ENCODE measurements at places on chromosomes 4 and X.

DNA sequence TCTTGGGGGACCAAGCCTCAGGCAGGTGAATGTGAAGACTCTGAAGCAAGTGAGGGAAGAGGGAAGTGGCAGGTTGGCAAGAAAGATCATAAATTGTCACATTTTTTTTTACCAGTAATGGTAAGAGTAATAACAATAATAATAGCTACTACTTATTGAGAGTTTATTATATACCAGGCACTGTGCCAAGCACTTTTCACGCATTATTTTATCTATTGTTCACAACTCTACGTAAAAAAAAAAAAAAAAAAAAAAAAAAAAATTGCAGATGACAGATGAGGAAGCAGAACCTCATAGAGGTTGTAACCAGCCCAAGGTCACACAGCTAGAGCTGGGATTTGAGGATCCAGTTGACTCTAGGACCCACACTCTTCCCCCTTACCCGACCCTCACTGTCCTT is 40.9 kb downstream of the TSC22D3 start:
- H3K27ac ChIP-seq = peak overlapping the region; percentile 76
- H3K36me3 ChIP-seq = no peaks in the 10 kb centered on the region
- H3K27me3 ChIP-seq = no peaks in the 10 kb centered on the region
- no peak for DNase-seq

GRCh38 chr4:160316036-160316435 is 1213.2 kb downstream of the RAPGEF2 start:
- H3K27me3 ChIP-seq = no peaks in the 10 kb centered on the region
- no peak for DNase-seq
- no peaks in the 10 kb centered on the region for H3K36me3 ChIP-seq
- no peak overlapping the region for H3K27ac ChIP-seq
- no peak overlapping the region for H3K4me3 ChIP-seq

DNA sequence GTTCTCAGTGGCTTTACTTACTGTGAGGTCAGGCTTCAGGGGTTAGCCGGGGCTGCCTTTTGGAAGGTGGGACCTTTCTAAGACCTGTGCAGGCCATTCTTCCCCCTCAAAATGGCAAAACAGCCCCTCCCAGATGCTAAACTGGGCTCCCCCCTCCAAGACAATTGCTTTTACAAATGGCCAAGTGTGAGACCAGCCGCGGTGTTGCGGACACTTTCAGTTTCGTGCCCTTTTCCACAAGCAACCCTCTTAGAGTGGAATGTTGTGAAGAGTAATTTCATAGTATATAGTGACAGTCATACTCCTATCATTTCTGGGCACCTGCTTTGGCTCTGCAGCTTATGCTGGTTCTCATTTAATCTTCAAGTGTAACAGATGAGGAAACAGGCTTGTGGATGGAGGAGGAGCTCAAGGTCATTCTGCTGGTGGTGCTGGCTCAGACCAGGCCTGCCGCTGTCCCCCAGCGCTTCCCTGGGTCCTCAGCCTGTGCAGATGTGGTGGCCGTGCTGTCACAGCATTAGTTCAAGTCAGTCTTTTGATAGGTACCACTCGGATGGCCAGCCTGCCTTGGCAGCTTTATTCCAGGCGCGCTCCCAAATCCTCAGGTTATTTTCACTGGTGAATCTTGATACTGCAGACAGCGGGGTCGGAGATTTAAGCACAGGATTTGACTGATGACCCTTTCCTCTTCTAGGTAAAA is 55.0 kb upstream of the TADA2B start:
- DNase-seq = no peak
- H3K27ac ChIP-seq = peak overlapping the region; percentile 76
- no peaks in the 10 kb centered on the region for H3K27me3 ChIP-seq
- peaks cover 92% of the 10 kb centered on the region for H3K4me1 ChIP-seq

GRCh38 chrX:39311646-39312045 is 510.4 kb downstream of the MID1IP1 start:
- H3K27ac ChIP-seq = no peak overlapping the region
- no peaks in the 10 kb centered on the region for H3K27me3 ChIP-seq
- DNase-seq = no peak
- H3K36me3 ChIP-seq = no peaks in the 10 kb centered on the region

DNA sequence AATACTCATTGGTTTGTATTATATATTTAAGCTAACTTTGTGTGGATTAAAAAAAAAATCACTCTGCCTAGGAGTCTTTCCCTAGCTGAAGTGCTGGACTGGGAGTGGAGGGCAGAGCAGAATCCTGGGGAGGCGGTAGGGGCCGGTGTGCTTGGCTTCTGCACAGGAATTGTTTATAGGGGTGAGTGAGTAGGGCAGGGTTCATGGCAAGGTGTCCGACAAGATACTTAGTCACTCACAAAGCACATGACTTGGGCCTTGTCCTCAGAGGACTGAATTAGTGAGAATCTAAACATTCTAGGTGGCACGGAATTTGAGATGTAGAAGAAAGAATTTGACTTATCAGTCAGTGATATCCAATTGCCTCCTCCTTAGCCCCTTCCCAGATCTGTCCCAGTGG is 32.2 kb downstream of the FNIP2 start:
- H3K4me1 ChIP-seq = peaks cover 23% of the 10 kb centered on the region
- no peaks in the 10 kb centered on the region for H3K36me3 ChIP-seq
- H3K27ac ChIP-seq = no peak overlapping the region
- no peaks in the 10 kb centered on the region for H3K27me3 ChIP-seq
- no peak for DNase-seq
